AG10803 (cell line): ENCODE measurements at places on chromosomes 12 and 14.

GRCh38 chr12:96473394-96474093 lies 15.8 kb upstream of the CFAP54 start:
- no peak for DNase-seq

- DNase-seq: peak; percentile 70
These were observed 43.9 kb downstream of the TMTC3 start for GRCh38 chr12:88185988-88186387.

- DNase-seq: no peak
These were observed 77.3 kb downstream of the DAAM1 start for GRCh38 chr14:59265808-59266207.

DNA sequence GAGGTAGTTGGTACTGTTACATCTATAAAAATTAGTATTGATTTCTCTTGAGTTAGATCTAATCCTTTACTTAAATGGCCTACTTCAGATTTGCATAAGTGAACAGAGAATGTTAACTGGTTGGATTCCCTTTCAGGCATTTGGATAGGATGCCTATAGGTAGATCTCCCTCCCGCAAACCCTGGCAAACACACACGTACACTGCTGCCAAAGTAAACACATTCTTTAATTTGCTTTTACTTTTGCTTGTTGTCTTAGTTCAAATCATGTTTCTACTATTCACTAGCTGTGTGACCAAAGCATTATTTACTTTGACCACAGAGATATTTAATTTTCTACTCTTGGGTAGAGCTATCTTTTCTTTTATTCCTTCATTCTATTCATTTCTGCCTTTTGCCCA lies 936.1 kb upstream of the FBXO33 start:
- no peak for DNase-seq

- no peak for DNase-seq
These were observed 37.0 kb downstream of the EVL start for GRCh38 chr14:100102156-100102785.

DNA sequence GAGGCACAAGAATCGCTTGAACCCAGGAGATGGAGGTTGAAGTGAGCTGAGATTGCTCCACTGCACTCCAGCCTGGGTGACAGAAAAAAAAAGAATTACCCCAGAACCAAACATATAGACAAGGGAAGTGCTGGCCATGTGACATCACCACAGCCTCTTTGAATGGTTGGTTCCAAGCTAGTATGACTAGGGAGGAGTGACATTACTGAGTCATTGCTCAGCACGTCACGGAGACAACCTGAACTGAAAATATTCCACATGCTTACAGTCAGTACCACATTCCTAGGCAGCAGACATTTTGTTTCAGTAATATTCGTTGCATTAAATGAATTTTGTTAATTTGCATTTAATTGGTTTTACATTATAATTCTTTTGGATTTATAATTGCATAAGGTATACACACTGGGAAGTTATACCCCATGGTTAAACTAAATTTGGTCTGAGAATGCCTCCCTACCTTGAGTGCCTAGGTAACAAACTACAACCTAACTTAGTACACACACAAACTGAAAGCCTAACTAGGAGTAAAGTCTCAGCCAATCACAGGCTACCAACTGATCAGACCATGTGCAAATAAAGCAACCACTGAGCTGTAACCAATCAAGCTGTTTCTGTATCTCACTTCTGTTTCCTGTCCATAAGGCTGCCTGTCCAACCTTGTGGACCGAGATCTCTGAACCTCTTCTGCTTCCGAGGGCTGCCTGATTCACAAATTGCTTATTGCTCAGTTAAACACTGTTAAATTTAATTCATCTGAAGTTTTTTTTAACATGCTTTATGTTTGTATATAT lies 164.4 kb downstream of the CAND1 start:
- peak; percentile 37 for DNase-seq
